ENCODE measurements at places on chromosomes 2 and 18.

- DNase-seq, result peak; percentile 24
These were observed 120.3 kb upstream of the ACAA2 start for GRCh38 chr18:49933530-49934128.

- DNase-seq, result no peak
These were observed 34.0 kb downstream of the SCN2A start for GRCh38 chr2:165273176-165273575.

DNA sequence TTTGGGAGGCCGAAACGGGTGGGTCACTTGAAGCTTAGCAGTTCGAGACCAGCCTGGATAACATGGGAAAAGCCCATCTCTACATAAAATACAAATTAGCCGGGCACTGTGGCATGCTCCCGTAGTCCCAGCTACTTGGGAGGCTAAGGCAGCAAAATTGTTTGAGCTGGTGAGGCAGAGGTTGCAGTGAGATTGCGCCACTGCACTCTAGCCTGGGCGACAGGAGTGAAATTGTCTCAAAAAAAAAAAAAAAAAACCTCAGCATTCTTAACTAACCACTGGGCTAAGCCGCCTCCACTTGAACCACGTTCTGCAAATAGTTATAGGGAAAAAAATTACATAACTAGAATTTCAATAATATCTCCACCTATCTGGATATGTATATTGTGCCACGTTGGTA lies 2.3 kb downstream of the FOXI3 start:
- no peak for DNase-seq

GRCh38 chr18:76350134-76351025 lies 144.7 kb downstream of the ZNF516 start:
- DNase-seq, result no peak

DNA sequence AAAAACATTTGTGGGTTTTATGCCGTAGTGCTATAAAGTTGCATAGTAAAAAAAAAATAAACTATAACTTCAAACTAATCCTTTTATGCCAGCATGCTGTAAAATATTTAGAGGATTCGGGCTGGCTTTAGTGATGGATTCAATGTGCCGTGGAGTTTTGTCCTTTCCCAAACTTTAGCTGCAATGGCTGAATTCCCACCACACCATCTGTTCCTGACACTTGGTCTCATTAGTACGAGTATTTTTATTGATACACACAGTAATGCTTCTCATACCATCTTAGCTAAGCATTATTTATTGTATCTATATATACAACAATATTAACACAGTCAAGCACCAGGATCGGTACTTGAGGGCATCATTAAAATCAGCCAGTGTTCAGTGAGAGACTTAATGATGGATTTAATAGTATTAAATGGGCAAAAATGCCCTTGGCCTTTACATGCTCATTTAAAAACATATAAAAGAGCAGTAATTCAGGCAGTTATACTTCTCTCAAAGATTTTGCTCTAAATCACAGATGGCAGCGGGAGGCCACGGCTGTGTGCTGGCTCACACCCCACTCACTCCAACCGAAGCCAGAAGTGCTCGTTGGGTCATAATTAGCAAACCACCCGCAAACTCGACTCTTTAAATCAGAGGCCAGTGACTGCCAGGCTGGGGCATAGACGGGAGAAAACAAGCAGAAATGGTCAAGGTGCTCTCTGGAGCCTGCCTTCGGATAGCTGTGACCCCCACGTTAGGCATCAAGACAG lies 297.0 kb upstream of the REV1 start:
- DNase-seq, result no peak

- peak; percentile 88 for DNase-seq
These were observed 45.4 kb downstream of the EXOC6B start for GRCh38 chr2:72780477-72780876.

GRCh38 chr2:70942396-70943204 lies 6.9 kb downstream of the ATP6V1B1 start:
- DNase-seq, result no peak

DNA sequence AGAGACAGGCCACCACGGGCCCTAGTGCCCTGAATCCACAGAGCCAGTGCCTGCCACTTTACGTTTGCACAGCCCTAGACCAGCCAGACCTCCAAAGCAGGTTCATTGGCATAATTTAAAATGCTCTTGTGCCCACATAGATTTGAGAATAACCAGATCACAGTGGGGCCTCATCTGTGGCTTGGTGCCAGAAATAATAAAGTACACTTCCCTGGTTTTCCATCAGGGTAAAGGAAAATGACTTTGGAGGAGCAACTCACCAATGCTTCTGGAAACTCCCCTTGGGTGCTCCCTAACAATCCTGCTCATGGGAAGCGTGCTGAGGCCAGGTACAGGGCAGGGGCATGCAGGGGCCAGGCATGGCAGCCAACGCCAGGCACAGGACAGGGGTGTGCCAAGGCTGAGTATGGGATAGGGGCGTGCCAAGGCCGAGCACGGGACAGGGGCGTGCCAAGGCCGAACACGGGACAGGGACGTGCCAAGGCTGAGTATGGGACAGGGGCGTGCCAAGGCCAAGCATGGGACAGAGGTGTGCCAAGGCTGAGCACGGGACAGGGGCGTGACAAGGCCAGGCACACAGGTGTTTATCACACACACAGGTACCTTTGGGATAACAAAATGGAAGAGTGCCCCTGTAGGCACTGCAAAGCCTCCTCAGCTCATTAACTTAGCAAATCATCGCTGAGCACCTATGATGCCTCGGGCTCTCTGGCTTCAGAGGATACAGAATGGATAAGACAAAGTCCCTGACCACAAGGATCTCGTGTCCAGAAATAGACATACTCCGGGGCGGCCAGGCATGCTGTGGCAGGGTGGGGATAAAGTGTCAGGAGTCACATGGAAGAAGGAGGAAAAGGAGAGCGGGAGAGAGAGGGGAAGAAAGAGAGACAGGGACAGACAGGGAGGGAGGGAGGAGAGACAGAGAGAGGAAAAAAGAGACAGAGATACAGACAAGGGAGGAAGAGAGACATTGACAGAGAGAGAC lies 334.7 kb downstream of the EIPR1 start:
- no peak for DNase-seq

DNA sequence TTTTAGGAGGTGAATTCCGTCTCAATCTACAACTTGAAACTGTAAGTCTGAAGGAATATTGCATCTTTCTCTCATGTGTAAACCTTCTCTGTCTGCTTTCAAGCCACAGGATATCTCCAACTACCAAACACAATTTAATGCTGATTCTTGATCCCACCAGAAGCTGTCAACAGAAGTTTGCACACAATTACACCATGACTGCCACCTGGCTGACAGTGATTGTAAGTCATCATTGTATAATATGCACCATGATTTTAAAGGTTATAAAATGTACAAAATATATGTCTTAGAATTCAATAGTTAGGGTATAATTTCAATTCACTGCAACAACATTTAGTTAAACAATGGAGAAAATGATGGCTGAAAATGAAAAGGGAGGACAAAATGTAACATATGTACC lies 18.4 kb downstream of the PREPL start:
- DNase-seq, result peak; percentile 21

DNA sequence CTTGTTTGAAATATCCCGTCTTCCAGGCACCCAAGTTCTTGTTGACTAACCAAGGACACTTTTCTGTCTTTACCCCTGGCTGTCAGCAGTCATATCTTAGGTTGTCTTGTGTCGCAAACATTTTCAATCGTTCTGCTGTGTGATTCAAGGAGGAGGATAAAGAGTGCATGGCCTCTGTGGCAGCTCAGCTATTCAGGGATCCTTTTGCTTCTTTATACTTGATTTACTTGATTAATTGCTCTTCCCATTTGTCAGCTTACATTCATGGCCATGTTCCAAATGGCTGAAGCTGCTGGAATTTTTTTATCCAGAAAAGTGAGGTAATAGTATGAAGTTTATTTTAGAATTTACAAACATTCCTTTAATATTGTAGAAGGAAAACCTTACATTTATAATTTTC lies 97.3 kb upstream of the FZD5 start:
- DNase-seq, result no peak

GRCh38 chr2:24077535-24077877 lies 1.4 kb upstream of the SF3B6 start:
- DNase-seq, result peak; percentile 20

GRCh38 chr18:54387631-54388030 lies 29.9 kb downstream of the C18orf54 start:
- DNase-seq, result no peak

GRCh38 chr2:15363142-15363541 lies 198.0 kb downstream of the NBAS start:
- DNase-seq, result peak; percentile 75

- DNase-seq, result peak; percentile 65
These were observed 936.0 kb downstream of the TRIB2 start for GRCh38 chr2:13652531-13653313.

GRCh38 chr2:121245913-121246312 lies 39.1 kb downstream of the TFCP2L1 start:
- DNase-seq, result no peak

- DNase-seq, result no peak
These were observed 74.9 kb downstream of the RHOB start for GRCh38 chr2:20521682-20522189.

DNA sequence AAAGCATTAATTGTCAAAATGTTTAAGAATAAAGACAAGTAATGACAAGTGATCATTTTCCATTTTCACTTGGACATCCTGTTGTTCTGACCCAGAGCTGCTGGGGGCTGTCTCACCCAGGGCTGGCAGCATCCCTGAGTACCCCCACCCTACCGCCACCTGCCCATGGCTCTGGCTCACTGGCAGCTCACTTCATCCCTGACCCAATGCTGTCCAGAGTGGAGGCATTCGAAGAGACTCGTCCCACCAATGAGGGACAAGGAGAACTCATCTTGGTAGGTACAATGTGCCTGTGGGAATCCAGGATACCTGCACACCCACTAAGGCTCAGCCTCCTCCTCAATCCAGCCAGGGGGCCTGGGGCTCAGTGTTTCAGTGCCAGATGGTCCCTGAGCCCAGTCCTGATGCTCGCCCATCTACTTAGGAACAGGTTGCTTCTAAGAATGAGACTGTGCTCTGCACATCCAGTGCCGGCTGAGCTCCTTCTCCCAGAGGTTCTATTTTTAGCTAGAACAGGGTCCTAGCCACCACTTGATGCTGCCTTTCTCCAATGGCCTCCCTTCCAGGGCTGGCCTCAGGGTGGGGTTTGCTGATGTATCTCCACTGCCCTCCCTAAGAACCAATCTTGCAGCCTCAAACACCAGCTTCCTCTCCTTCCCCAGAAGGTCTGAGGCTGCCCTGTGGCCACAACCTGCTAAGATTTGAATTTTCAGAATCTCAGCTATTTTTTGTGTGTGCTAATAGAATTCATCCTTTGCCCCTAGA lies 53.7 kb downstream of the ADD2 start:
- no peak for DNase-seq

DNA sequence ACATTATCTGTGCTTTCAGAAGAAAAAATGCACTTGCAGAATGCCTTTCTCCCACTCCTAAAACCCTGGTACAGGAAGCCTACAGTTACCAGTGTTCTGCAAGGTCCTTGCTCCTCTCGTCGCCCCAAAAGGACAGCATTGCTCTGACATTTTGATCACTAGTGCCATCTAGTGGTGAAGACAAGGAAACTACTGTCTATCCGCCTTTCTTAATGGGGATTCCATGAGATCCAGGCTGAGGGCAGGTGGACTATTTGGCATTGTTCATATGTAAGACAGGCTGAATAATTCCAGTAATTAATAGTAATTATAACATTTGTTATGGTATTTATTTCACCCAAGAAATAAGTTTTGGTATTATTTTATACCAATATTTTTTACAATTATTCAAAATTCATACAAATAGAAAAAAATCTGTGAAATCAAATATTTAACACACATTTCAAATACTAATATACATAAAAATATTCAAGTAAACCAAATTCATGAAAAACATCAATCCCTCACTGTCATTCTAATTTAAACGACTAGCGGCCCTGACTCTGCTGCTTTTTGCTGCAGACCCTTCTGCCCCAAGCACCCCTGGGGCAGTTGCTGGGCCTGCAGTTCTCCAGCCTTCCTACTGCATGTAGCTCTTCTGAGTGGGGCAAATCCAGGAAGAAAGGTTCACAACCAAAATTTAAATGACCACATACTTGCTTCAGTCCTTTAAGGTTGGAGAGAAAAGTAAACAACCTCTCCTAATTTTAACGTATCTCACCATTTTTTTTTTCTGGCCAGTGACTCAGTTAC lies 19.0 kb downstream of the TPGS2 start:
- DNase-seq, result peak; percentile 63

DNA sequence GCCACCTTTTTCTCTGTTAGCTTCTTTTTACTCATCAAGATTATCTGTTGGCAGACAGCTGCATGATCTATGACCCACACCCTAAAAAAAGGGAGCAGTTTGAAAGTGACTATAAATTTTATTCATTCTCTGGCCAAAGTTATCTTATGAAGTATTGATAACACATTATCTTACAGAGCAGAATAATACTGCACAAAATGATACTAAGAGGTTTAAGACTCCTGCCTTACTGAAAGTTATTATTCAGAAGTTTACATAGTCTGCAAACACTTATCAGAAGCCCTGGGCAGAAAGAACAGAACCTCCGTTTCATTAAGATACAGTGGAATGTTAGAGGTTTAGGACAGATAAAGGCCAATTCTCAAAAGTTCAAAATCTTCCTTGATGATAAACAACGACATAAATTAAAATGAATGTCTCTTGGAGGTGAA lies 78.2 kb downstream of the ZEB2 start:
- no peak for DNase-seq

- peak; percentile 88 for DNase-seq
These were observed 56.3 kb upstream of the UBXN4 start for GRCh38 chr2:135685361-135685760.

GRCh38 chr2:48511849-48512470 lies 18.0 kb upstream of the STON1 start:
- DNase-seq, result peak; percentile 21

DNA sequence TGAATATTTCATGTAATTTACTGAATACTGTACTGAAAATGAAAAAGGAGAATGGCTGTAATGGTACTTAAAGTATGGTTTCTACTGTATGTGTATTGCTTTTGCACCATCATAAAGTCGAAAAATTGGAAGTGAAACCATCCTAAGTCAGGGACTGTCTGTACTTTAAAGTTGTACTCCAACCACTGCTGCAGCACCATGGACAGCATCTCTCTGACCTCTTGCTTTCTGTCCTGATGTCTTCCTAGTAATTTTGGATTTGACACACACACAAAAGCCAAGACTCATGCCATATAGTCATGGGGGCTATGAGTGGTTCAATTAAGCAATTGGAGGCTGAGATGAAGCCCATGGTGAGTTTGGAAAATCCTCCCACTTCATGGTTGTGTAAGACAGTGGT lies 256.3 kb upstream of the PKDCC start:
- DNase-seq, result peak; percentile 45

GRCh38 chr2:23327416-23327815 lies 57.6 kb upstream of the KLHL29 start:
- no peak for DNase-seq

DNA sequence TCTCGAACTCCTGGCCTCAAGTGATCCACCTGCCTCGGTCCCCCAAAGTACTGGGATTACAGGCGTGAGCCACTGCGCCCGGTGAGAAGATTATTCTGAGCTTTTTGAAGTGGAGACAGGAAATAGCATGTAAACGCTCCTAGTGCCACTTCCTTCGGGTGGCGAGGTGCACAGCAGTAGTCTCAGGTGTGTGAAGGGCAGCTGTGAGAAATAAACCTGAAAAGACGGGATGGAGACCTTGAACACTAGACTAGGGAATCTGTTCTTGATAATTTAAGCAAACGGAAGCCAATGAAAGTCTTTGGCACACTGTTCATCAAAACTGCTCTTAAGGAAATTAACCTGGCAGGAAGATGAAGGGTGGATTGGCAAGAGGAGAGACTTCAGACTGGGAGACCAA lies 439 bp upstream of the PLEKHH2 start:
- DNase-seq, result no peak

GRCh38 chr2:226644399-226644865 lies 155.2 kb downstream of the IRS1 start:
- peak; percentile 93 for DNase-seq
